Stimulated activated CD4-positive, alpha-beta T cell treated with anti-CD3 and anti-CD28 coated beads, Interleukin-4, amount 100 ng/mL, for 1 hour (primary cell): ENCODE measurements at places on chromosomes 13 and 19.

DNA sequence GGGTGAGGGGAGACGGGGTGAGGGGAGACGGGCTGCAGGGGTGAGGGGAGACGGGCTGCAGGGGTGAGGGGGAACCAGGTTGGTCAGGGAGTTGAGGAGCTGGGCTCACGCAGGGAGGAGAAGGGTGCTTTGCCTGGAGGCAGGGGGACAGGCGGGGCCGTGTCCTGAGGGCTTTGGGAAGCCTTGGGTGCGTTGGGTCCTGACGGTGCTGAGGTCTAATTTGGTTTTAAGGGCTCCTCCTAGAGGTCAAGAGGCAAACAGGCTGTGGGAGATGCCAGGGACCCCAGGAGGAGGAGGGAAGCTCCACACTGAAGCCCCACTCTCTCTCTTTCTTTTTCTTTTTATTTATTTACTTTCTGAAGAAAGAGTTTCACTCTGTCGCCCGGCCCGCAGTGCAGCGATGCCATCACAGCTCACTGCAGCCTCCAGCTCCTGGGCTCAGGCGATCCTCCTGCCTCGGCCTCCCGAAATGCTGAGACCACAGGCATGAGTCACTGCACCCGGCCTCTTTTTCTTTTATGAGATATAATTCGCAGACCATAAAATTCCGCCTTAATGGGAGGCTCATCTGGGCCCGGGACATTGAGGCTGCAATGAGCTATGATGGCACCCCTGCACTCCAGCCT, 9.3 kb upstream of the MISP start:
- no peak for DNase-seq

DNA sequence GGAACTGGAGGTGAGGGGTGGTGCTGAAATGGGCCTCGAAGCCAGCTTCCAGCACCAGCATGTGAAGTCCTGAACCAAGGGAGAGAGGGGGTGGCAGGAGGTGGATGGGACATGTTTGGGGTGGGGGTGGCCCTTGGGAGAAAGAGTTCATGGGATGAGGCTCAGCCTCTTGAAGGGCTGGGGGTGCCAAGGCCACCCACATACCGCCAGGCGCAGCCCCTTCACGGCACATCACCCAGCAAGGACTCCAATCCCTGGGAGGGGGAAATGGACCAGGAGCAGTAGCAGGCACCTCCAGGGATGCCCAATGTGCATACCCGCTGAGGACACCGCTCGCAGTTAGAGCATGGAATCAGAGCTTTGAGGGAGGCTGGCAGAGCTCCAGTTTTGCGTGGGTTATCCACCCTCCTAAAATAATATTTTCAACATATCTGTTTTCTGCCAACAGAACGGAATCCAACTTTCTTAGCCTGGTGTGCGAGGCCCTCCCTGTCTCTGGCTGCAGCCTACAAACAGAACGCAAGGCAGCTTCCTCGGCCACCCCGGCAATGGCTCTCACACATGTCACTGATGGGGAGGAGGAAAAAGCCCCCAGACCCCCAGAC, 140.5 kb upstream of the VSTM2B start:
- DNase-seq = no peak

DNA sequence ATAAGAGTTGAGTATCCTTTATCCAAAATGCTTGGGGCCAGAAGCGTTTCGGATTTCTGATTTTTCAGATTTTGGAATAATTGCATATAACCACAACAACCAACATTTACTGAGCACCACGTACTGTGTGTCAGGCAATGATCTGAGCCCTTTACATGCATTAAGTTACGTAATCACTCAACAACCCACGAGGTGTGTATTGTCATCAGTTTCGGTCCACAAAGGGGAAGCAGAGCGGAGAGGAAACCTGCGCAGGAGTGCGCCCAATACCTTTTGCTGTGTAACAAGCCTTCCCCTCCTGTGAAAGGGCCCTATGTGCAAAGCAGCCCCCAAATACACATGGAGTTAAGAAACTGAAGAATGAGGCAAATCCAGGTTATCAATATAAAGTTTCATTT, 20.7 kb upstream of the NLRP12 start:
- no peak for DNase-seq

- DNase-seq = no peak
These were observed 165.5 kb downstream of the FGF14 start for GRCh38 chr13:102236341-102236740.

- no peak for DNase-seq
These were observed 7.3 kb downstream of the LYL1 start for GRCh38 chr19:13095393-13095784.

GRCh38 chr13:108270442-108270841, 924 bp downstream of the TNFSF13B start:
- no peak for DNase-seq

DNA sequence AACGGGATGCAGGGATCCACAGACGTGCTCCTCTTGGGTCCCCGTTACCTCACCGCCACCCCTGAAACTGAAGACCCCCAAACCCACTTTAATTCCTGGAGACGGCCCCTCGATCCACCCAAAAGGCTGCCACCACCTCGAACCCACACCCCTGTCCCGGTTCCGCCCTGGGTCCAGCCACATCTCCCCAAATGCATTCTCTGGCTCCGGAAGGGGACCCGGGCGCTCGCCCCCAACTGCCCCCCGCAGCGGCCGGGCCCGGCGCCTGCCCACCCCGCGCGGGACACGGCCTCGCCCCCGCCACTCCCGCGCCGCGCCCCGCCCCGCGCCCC, 219 bp upstream of the FSTL3 start:
- no peak for DNase-seq

DNA sequence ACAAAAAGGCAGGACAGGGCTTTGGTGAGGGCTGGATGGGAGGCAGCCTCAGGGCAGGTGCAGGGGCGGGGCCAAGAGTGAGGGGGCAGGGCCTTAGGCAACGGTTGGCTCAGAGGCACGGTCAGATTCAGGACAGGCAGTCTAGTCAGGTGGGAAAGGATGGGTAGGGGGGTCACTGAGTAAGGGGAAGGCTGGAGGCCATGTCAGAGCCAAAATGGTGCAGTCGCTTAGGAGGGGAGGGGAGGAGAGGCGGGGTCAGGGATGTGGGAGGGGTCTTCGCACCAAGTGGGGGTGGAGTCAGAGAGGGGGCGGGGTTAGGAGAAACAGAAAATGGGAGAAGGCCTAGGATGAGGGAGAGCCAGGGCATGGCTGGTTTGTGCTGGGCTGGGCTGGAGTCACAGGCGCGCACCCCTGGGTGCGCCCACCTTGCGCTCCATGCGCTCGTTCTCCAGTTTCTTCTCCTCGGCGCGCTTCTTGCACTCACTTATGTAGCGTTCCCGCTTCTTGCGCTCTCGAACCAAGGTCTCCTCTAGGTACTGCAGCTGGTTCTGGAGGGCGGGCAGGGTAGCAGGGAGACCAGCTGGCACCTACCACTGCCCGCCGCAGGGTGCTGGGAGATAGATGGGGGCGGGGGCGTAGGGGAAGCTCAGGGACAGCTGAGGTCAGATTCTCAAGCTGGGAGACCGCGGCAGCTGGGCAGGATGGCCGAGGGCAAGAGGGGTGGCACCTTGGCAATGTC, 6.8 kb upstream of the RGL3 start:
- DNase-seq = no peak

GRCh38 chr19:12801466-12802266, at the start of the genes PRDX2 and THSD8:
Gene PRDX2 (minus strand): TSS chr19:12801800. CDS start chr19:12801261, 539 bp downstream.
Gene THSD8 (plus strand): TSS chr19:12802069. CDS start chr19:12802072, 3 bp downstream.
- peak; percentile 78 for DNase-seq

- DNase-seq = no peak
These were observed 136.3 kb upstream of the SERP2 start for GRCh38 chr13:44237276-44237767.

DNA sequence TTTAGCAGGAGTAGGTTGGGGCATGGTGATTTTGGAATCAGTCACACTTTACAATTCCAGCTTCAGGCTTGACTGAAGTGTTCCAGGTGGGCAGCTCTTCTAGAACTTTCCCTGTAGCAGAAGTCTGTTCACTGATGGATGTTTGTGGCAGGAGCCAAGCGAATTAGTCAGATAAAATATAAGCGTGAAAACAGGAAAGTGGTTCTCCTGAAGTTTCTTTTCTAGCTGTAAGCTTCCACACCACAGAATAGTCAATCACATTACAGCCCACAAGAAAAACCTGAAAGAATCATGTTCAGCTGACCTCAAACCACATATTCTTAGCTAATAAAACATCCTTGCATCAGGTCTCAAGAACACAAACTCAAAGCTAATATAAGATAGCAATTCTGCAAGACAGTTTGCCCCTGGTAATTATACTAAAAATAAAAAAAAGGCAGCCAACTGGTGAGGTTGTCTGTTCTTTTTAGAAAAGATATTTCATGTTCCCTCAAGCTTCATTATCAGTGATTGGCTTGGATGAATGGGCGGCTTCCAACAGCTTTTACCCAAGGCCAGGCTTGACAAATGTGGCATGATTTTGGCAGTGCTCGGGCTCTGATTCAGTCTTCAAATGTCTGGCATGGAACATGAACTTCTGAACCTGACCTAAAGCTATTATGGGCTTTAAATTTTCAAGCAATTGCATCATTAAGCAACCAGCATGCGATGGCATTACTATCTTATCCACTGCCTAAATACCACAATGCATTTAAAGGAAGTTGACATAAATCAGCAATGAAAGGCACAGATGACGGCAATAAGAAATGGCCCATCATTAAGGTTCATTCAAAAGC, 136.8 kb downstream of the DCLK1 start:
- DNase-seq = no peak

DNA sequence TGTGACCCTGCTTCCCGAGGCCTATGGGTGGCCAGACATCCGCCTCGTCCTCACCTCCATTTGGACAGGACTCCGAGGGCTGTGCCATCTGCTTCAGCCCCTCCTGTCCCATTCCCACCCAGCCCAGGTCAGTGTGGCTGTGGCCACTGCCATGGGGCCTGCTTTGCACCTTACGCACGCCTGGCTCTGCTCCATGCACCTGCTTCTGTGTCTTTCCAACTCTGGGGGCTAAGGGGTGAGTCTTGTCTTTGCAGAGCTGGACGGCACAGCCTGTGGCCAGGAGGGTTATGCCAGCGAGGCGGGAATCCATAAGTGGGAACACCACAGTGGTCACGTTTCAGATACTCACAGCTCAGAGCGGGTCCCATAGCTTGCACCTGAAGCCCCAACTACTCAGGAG, 5.2 kb upstream of the ZNF554 start:
- no peak for DNase-seq

DNA sequence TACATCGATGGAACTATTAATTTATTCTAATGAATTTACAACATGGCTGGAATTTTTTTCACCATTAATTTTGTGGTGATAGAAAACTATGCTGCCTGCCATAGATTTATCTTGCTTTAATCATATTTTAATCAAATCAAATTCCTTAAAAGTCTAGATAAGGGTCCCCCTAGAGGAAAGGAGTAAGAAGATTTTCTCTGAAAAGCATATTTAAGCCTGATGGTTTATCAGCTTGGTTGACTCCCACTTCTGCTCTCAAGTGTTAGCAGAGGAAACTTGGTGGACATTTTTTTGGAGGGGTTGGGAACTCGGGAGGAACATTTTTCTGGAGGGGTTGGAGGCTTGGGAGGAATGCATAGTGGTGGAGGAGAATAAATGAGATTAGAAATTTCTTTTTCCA, 253.3 kb downstream of the KCNRG start:
- no peak for DNase-seq
